ENCODE measurements at places on chromosomes 16 and 17. TPM values are rescaled to one million over a fixed set of nuclear protein-coding genes. Genes with fewer than 3 reads are reported as not detected.

GRCh38 chr17:15106540-15106939, 158.6 kb downstream of the PMP22 start:
- H3K4me1 ChIP-seq, result no peaks in the 10 kb centered on the region
- H3K27ac ChIP-seq, result no peak overlapping the region
- H3K27me3 ChIP-seq, result no peaks in the 10 kb centered on the region
- DNase-seq, result no peak
- no peak overlapping the region for H3K4me3 ChIP-seq

GRCh38 chr17:76382803-76383545, 1.4 kb upstream of the SPHK1 start:
- H3K27ac ChIP-seq, result peak overlapping the region; percentile 62
- peaks cover 13% of the 10 kb centered on the region for H3K4me1 ChIP-seq
- H3K36me3 ChIP-seq, result no peaks in the 10 kb centered on the region
- H3K4me3 ChIP-seq, result peak overlapping the region; percentile 69
- no peak for DNase-seq

GRCh38 chr17:64099543-64099942, 30.4 kb downstream of the ERN1 start:
- peaks cover 3% of the 10 kb centered on the region for H3K4me1 ChIP-seq
- DNase-seq, result no peak
- no peaks in the 10 kb centered on the region for H3K36me3 ChIP-seq
- H3K27me3 ChIP-seq, result no peaks in the 10 kb centered on the region
- H3K4me3 ChIP-seq, result no peak overlapping the region
- H3K27ac ChIP-seq, result no peak overlapping the region

DNA sequence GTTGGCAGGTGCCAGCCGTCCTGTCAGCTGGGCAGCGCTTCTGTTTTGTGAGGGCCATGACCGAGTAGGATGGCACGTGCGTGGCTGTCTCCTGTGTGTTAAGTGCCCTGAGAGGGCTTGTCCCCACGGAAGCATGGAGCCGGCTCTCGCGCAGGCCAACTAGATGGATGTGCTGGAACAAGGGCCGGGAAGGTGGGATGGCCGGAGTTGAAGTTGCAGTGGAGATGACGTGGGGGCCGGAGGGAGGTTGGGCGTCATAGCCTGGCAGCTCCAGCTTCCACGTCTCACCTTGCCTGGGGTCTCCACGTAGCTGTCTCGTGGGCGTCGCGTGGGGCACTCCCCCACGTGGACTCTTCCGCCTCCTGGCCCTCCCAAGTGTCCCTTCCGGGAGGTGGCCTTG, 27.7 kb downstream of the TBCD start:
- H3K4me3 ChIP-seq, result no peak overlapping the region
- DNase-seq, result no peak
- peaks cover 12% of the 10 kb centered on the region for H3K36me3 ChIP-seq
- no peaks in the 10 kb centered on the region for H3K4me1 ChIP-seq

GRCh38 chr16:4375717-4376116, 4.1 kb downstream of the VASN start:
- H3K4me3 ChIP-seq, result no peak overlapping the region
- no peaks in the 10 kb centered on the region for H3K36me3 ChIP-seq
- no peaks in the 10 kb centered on the region for H3K27me3 ChIP-seq
- peaks cover 81% of the 10 kb centered on the region for H3K4me1 ChIP-seq
- H3K27ac ChIP-seq, result peak overlapping the region; percentile 82
- no peak for DNase-seq

- H3K36me3 ChIP-seq, result no peaks in the 10 kb centered on the region
- no peak for DNase-seq
- H3K4me1 ChIP-seq, result no peaks in the 10 kb centered on the region
- no peaks in the 10 kb centered on the region for H3K27me3 ChIP-seq
These were observed 14.7 kb upstream of the TMEM220 start for GRCh38 chr17:10744501-10745000.

- H3K36me3 ChIP-seq, result peaks cover 15% of the 10 kb centered on the region
- peaks cover 14% of the 10 kb centered on the region for H3K4me1 ChIP-seq
- H3K27ac ChIP-seq, result peak overlapping the region; percentile 89
- no peak for DNase-seq
These were observed 4.0 kb downstream of the PRKCA start for GRCh38 chr17:66306446-66306845.

The FMNL1 gene
- total RNA-seq, result 20.0 TPM

The WSCD1 gene
- total RNA-seq, result 0.74 TPM

Measured in Panc1 (cell line).